Sigmoid colon (tissue), 7 donors: ENCODE measurements at places on chromosomes 11 and 22. TPM values are rescaled to one million over a fixed set of nuclear protein-coding genes. Genes with fewer than 3 reads are reported as not detected.

The TMEM45B gene
- 0.95 TPM for total RNA-seq

The RASD2 gene
- 22.8 TPM for total RNA-seq

The PRDM10 gene
- total RNA-seq, result 6.3 TPM

The ANGPTL5 gene
- not detected for total RNA-seq

The PARVA gene
- total RNA-seq, result 129 TPM

The LARGE2 gene
- total RNA-seq, result not detected

The POTEH gene
- total RNA-seq, result not detected

The BTG4 gene
- total RNA-seq, result not detected

The F2 gene
- total RNA-seq, result not detected

DNA sequence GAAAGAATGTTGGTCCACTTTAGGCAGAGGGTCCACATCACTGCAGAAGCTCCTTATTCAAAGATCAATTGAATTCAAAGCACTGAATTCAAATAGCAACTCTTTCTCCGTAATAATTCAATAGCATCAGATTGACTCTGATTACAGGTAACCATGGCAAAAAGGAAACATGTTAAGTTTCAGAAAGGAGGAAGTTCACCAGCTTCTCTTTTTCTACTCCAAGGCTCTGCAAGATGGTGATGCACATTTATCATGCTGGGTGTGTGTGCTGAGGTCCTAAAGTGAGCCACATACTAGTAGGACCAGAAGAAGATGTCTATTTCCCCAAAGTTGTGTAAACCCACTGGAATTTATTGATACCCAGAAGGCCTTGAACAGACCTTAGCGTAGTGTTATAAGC lies 18.0 kb upstream of the DRD2 start:
- H3K4me3 ChIP-seq, result no peak overlapping the region
- H3K27me3 ChIP-seq, result no peaks in the 10 kb centered on the region
- DNase-seq, result no peak

- H3K4me3 ChIP-seq, result no peak overlapping the region
- H3K27ac ChIP-seq, result no peak overlapping the region
- no peak for DNase-seq
- H3K36me3 ChIP-seq, result no peaks in the 10 kb centered on the region
- no peaks in the 10 kb centered on the region for H3K4me1 ChIP-seq
- H3K27me3 ChIP-seq, result no peaks in the 10 kb centered on the region
These were observed 8.8 kb upstream of the CEP295 start for GRCh38 chr11:93652679-93653078.

DNA sequence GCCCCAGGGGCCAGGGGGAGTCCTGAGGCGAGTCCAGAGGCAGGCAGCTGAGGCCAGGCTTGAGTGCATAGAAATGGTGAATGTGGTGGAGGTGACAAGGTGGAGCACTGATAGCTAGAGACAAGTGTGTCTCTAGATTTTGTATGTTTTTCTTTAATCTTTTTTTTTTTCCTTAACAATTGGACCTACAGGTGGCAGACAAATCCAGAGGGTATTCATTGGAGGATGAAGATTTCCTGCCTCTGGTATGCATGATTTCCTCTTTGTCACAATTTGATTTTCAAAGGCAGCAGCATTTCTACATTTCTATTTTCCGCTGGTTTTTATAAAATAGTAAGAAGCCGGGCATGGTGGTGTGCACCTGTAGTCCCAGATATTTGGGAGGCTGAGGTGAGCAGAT lies 47.7 kb upstream of the DKK3 start:
- H3K27me3 ChIP-seq, result no peaks in the 10 kb centered on the region
- DNase-seq, result no peak
- H3K4me1 ChIP-seq, result peaks cover 9% of the 10 kb centered on the region
- H3K27ac ChIP-seq, result no peak overlapping the region
- H3K36me3 ChIP-seq, result no peaks in the 10 kb centered on the region
- H3K4me3 ChIP-seq, result no peak overlapping the region

DNA sequence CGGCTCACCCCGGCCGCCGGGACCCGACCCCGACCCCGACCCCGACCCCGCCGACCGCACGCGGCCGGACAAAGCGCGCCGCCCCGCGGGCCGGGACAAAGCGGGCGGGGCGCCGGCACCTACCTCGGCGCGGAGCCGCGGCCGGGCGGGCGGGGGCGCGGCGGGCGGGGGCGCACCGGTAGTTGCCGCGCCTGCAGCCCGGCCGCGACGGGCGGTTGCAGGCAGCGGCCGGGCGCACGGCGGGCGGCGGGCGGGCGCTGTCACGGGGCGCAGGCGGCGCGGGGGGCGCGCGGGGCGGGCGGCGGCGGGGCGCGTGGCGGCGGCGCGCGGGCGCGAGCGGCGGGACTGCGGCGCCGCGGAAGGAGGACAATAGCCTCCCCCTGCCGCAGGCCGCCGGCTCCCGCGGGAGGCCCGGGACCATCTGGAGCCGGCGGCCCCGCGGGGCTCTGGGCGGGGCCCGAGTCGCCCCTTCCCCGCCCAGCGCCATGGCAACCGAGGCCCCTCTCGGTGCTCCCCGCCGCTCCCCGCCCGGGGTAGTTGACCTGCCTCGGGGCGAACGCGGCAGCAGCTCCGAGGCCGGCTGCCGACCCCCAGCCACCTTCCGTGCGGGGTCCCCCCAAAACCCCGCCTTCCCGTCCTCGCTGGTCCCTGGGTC lies 851 bp downstream of the SPTBN2 start:
- H3K36me3 ChIP-seq, result no peaks in the 10 kb centered on the region
- H3K27me3 ChIP-seq, result peaks cover 27% of the 10 kb centered on the region

GRCh38 chr11:12569499-12570425 lies 104.5 kb upstream of the TEAD1 start:
- H3K27ac ChIP-seq, result no peak overlapping the region
- peaks cover 9% of the 10 kb centered on the region for H3K4me1 ChIP-seq
- H3K36me3 ChIP-seq, result no peaks in the 10 kb centered on the region
- H3K27me3 ChIP-seq, result no peaks in the 10 kb centered on the region

- DNase-seq, result no peak
- no peaks in the 10 kb centered on the region for H3K36me3 ChIP-seq
- H3K27ac ChIP-seq, result no peak overlapping the region
- peaks cover 23% of the 10 kb centered on the region for H3K4me1 ChIP-seq
- no peaks in the 10 kb centered on the region for H3K27me3 ChIP-seq
These were observed 113.6 kb downstream of the TEAD1 start for GRCh38 chr11:12787847-12788246.

GRCh38 chr11:34448223-34448994 lies 9.7 kb downstream of the CAT start:
- H3K27me3 ChIP-seq, result no peaks in the 10 kb centered on the region
- no peak overlapping the region for H3K27ac ChIP-seq
- no peak for DNase-seq
- H3K4me1 ChIP-seq, result no peaks in the 10 kb centered on the region
- peaks cover 31% of the 10 kb centered on the region for H3K36me3 ChIP-seq

- DNase-seq, result no peak
- H3K36me3 ChIP-seq, result peaks cover 14% of the 10 kb centered on the region
- H3K27ac ChIP-seq, result no peak overlapping the region
- peaks cover 21% of the 10 kb centered on the region for H3K4me1 ChIP-seq
- H3K4me3 ChIP-seq, result no peak overlapping the region
- H3K27me3 ChIP-seq, result no peaks in the 10 kb centered on the region
These were observed 1.8 kb upstream of the MCAT start for GRCh38 chr22:43144949-43145348.

DNA sequence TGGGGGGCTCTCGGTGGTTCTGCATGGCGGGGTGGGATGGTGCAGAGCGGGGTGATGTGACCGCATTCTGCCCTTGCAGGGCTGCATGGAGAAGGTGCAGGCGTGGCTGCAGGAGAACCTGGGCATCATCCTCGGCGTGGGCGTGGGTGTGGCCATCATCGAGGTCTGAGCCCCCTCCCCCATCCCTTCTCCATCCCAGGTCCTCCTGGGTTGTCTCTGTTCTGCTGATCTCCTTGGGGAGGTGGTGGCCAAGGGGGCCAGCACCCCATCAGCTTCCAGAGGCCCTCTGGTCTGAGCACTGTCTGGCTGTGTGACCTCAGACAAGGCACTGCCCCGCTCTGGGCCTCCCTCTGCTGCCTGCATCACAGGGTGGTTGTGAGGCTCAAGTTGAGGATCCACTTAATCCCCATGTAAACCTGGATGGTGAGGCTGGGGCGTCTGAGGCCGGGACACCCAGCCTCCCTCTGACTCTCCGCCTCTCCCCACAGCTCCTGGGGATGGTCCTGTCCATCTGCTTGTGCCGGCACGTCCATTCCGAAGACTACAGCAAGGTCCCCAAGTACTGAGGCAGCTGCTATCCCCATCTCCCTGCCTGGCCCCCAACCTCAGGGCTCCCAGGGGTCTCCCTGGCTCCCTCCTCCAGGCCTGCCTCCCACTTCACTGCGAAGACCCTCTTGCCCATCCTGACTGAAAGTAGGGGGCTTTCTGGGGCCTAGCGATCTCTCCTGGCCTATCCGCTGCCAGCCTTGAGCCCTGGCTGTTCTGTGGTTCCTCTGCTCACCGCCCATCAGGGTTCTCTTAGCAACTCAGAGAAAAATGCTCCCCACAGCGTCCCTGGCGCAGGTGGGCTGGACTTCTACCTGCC lies 53.3 kb downstream of the CD82 start:
- no peaks in the 10 kb centered on the region for H3K27me3 ChIP-seq
- H3K4me1 ChIP-seq, result no peaks in the 10 kb centered on the region
- peak; percentile 64 for DNase-seq
- no peaks in the 10 kb centered on the region for H3K36me3 ChIP-seq
- no peak overlapping the region for H3K27ac ChIP-seq
- no peak overlapping the region for H3K4me3 ChIP-seq

DNA sequence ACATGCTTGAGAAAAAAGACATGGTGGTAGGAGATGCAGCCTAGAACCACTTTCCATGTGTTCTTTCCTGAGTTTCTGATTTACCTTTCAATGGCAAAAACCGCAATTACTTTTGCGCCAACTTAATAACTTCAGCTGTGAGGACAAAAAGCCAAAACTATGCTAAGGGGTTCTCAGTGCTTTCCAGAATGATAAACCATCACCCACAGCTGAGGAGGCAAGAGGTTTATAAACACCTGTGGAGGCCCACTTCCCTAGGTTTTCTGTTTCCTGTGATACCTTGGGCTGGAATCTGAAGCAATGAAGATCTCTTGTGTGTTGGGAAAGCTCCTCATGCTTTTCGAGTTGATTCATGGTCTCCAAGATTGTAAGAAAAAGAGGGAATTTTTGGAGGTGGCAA lies at the start of gene OOSP4A:
OOSP4A (plus strand) TSS at position 301 of the 400 bp plus-strand sequence; CDS start at position 301, 0 bp downstream.
- H3K4me1 ChIP-seq, result no peaks in the 10 kb centered on the region
- H3K4me3 ChIP-seq, result no peak within 1 kb of the TSS
- H3K27me3 ChIP-seq, result no peaks in the 10 kb centered on the region
- DNase-seq, result no peak
- H3K36me3 ChIP-seq, result no peaks in the 10 kb centered on the region

GRCh38 chr11:61795459-61795858 lies 2.7 kb downstream of the FEN1 start:
- no peak overlapping the region for H3K27ac ChIP-seq
- no peak overlapping the region for H3K4me3 ChIP-seq
- no peaks in the 10 kb centered on the region for H3K27me3 ChIP-seq
- no peak for DNase-seq

GRCh38 chr11:70551351-70552166 lies 153.2 kb downstream of the CTTN start:
- DNase-seq, result no peak
- no peaks in the 10 kb centered on the region for H3K27me3 ChIP-seq
- no peak overlapping the region for H3K4me3 ChIP-seq
- no peak overlapping the region for H3K27ac ChIP-seq

- peaks cover 9% of the 10 kb centered on the region for H3K4me1 ChIP-seq
- DNase-seq, result peak; percentile 80
- H3K4me3 ChIP-seq, result no peak overlapping the region
- H3K27me3 ChIP-seq, result no peaks in the 10 kb centered on the region
- H3K27ac ChIP-seq, result no peak overlapping the region
These were observed 3.7 kb downstream of the CATSPER1 start for GRCh38 chr11:66022401-66023185.

GRCh38 chr11:555780-556661 lies 4.5 kb downstream of the LMNTD2 start:
- H3K4me1 ChIP-seq, result peaks cover 24% of the 10 kb centered on the region
- H3K27ac ChIP-seq, result no peak overlapping the region
- H3K27me3 ChIP-seq, result peaks cover 81% of the 10 kb centered on the region
- H3K4me3 ChIP-seq, result no peak overlapping the region
- DNase-seq, result no peak

DNA sequence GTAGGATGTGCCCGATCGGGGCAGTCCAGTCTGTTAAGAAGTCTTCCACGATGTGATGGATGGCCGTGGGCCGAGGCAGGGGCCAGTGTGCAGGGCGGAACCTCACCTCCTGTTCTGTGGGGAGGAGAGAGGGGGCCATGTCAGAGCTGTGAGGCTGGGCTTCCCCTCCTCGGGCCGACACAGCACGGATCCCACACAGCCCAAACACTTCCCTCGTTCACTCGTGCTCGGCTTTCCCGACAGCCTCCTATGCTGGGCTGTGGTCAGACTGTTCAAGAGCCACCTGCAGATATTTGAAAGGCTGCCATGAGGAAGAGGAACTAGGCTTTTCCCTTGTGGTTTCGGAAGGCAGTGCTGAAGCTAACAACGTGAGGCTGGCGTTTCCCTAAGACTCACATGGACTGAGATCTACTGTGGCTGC lies 12.3 kb upstream of the TXN2 start:
- peaks cover 47% of the 10 kb centered on the region for H3K36me3 ChIP-seq
- no peak for DNase-seq
- no peaks in the 10 kb centered on the region for H3K27me3 ChIP-seq
- H3K4me3 ChIP-seq, result no peak overlapping the region

- H3K36me3 ChIP-seq, result no peaks in the 10 kb centered on the region
- H3K27me3 ChIP-seq, result no peaks in the 10 kb centered on the region
- peak; percentile 72 for DNase-seq
- peak overlapping the region; percentile 68 for H3K4me3 ChIP-seq
- peak overlapping the region; percentile 100 for H3K27ac ChIP-seq
These were observed 67.9 kb upstream of the WNT7B start for GRCh38 chr22:46044621-46045458.

DNA sequence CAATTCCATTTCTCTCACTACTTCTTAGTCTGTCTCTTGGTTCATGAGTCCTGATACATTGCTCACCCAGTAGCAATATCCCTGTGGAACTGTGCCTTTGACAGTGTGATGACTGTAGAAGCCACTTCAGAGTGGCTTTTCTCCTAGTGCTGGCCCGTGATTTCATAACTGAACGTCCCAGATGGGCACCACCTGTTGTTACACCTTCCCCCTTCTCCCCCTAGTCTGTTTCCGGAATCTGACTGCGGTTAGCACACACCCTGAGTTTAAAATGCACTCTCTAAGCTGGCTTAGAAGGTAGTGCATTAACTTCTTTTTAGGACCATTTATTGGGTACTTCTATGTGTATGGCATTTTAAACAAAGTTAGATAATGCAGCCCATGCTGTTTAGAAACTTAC lies 83.0 kb downstream of the ALX4 start:
- no peak for DNase-seq
- no peaks in the 10 kb centered on the region for H3K36me3 ChIP-seq
- H3K27me3 ChIP-seq, result no peaks in the 10 kb centered on the region
- no peak overlapping the region for H3K4me3 ChIP-seq
- no peaks in the 10 kb centered on the region for H3K4me1 ChIP-seq
- H3K27ac ChIP-seq, result no peak overlapping the region

GRCh38 chr11:119006656-119007055 lies 8.7 kb downstream of the CENATAC start:
- H3K4me3 ChIP-seq, result no peak overlapping the region
- H3K27ac ChIP-seq, result no peak overlapping the region
- H3K4me1 ChIP-seq, result no peaks in the 10 kb centered on the region
